ENCODE measurements at places on chromosomes 2 and 18.
A peak's percentile ranks its signal among the peaks of the same experiment; 100 is the strongest.

GRCh38 chr2:175167076-175167791, 769 bp downstream of the ATF2 start:
- DNase-seq, result peak; percentile 46

- DNase-seq, result no peak
These were observed 164.1 kb upstream of the CELF4 start for GRCh38 chr18:37729716-37730115.

DNA sequence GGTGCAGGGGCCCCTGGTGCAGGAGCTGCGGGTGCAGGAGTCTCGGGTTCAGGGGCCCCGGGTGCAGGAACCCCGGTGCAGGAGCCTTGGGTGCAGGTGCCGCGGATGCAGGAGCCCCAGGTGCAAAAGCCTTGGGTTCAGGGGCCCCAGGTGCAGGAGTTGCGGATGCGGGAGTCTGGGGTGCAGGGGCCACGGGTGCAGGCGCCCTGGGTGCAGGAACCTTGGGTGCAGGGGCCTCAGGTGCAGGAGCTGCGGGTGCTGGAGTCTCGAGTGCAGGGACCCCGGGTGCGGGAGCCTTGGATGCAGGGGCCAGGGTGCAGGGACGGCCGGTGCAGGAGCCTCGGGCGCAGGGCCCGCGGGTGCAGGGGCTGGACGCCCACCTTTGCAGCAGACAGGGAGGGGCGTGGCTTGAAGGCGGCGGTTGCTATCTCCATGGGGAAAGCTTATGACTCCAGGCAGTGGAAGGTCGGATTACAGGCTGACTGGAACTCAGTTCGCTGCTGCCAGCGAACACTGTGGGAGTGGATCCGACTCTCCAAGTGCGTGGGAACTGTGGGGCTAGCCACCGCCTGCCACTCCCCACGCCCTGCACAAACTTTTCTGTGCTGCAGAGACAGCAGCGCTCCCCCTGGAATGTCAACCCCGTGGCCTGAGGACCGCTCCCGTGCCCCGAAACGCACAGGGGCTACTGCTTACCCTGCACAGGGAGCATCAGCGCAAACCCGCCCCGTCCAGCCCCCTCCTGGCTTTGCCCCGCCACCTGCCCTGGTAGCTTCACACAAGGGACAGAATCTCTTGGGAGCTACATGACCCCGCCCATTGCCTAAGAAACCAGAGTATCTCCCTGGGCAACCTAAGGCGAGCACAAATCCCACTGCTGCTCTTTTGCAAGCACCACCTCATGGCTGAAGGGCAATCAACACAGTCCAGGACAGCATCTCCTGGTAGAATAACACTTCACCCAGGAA, 40.3 kb downstream of the COPS9 start:
- no peak for DNase-seq

DNA sequence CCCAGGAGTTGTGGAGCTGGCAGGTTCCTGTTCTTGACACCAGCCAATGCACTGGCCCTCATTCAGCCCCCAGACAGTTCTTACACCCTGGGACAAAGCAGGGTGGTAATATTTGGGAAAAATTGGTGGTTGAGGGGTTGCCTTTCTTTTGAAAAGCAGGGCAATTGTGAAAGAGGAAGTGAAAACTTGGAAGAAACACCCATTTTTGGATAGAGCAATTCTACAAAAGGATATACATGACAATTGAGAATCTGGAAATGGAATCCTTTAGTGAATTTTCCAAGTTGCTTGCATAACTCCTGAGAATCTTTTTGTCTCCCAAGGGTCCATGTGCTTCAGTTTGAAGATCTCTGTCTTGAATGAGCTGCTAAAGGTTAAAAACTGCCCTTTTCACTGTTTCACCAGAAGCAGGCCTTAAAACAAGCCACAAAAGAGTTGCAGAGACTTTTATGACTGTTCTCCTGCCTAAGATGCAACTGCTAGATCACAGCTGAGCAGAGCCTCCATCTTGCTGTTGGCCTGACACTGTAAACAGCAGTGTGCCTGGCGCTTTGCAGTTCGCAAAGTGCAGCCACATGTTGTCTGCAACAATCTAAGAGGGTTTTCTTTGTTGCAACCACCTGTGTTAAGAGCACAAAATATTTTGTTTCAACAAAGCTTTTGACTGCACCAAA, 11.8 kb downstream of the COL4A4 start:
- DNase-seq, result no peak

DNA sequence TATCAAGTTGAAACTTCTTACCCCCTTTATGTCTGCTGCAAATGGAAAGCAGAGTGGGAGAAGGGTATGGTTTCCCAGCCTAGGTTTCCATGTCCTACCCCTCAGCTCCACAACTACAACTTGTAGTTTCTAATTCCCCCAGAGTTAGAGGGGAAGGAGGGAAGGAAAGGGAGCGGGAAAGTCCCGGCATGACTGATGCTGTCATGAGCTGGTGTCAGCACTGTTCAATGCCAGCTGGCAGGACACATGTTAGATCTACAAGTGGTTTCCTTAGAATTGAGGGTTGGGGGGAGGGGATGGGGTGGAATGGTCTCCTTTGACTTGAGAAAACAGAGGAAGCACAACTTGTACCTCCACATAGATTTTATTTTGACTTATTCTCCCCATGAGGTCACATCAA, 194.0 kb downstream of the MBD2 start:
- no peak for DNase-seq

GRCh38 chr2:224722770-224723169, 6.6 kb upstream of the CCDC195 start:
- no peak for DNase-seq

GRCh38 chr2:60644951-60645350, 91.5 kb upstream of the BCL11A start:
- DNase-seq, result no peak

GRCh38 chr18:53756610-53756972, 467.9 kb downstream of the MBD2 start:
- DNase-seq, result no peak

DNA sequence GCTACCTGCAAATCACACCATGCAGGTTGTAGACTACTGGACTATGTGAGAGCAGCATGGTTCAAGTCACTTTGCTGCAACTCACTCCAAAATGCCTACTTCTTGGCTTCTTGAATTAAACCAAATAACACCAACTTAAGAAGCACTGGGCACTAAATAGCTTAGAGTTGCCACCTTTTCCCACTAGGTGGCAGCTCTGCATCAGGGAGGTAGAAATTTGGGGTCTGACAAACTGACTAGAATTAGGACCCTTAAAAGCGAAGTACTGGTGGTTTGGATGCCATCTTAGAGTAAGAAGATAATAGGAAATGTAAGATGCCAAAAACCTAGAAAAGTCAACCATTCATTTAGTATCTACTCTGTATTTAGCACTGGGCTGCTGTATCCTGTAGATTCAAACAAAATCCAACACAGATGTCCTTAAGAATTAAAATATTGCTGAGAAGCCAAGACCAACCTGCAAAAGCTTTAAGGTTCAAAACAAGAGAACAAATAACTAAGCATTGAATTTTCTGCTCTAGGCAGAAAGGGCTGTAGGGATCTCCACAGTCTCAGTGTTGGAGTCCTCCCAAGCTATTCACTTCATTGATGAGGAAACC, 65.5 kb downstream of the CCBE1 start:
- DNase-seq, result peak; percentile 18

DNA sequence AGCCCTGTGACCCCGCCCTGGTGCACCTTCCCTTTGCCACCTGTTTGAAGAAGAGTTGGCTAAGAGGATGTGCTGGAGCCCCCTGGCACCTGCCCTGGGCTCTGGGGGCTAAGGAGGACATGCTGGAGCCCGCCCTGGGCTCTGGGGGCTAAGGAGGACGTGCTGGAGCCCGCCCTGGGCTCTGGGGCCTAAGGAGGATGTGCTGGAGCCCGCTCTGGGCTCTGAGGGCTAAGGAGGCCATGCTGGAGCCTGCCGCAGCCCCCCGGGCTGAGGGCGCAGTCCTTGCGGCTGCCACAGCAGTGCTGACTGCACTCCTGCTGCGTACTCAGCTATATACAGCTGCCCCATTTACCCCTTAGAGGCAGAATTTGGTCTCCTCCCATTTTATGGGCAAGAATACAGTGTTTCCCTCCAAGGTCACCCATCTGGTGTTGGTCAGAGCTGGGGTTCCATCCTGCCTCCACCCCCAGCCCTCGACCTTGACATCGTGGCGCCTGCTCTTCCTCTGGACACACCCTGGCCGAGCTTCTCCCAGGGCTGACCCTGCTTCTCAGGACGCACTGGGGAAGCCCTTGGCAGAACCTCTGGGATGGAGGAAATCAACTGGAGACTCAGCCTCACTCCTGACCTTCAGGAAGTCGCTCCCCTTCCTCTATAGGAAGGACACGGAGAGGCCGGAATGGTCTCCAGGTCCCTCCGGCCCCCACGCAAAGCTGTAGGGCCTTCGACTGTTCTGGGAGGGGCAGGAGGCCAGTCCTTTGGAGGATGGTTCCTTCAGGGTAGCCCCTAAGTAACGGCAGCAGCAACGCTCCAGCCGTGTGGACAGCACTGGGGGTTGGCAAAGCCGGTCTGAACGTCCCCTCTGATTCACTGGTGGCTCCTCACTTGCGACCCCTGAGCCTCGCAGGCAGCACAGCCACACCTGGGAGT, 65.0 kb upstream of the HPCAL1 start:
- DNase-seq, result no peak

DNA sequence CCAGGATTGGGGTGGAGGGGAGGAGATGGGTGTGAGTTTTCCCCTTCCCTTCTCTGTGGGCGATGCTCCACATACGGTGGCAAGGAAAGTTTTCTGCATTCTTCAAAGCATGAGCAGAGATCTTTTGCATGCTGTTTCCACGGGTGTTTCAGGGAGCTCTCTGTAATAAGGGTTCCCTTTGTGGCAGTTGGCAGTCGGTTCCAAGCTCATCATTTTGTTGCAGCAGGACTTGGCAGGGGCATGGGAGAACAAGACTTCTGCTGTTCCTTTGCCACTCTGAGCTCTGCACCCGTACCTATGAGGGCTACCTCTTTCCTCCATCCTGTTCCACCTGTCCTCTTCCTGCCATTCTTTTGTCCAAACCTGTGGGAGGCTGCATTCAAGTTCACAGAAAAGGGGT, 71.3 kb upstream of the SPRED2 start:
- no peak for DNase-seq

DNA sequence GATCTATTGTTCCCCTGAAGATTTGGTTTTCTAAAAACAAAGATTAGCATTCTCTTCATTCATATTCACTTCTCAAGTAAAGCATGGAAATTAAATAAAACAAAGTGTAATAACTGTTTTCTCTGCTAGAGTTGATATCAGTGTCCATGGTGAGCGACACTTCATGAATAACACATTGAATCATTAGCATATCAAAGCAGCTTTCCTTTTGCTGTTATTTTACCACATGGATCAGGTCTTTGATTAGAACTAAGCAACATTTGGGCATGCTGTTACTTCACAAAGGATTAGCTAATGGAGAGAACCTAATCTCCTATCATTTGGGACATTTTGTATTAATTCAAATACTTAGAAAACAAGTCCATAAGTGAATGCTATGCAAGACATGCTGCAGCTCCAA, 368.8 kb upstream of the CDH19 start:
- DNase-seq, result no peak

GRCh38 chr18:54075689-54076088, 148.8 kb downstream of the MBD2 start:
- no peak for DNase-seq

- DNase-seq, result peak; percentile 74
These were observed 134.5 kb downstream of the MEIS1 start for GRCh38 chr2:66569321-66569851.

- DNase-seq, result no peak
These were observed 42.8 kb downstream of the EEF1B2 start for GRCh38 chr2:206202446-206202845.

GRCh38 chr2:215548714-215549113, 112.8 kb upstream of the FN1 start:
- DNase-seq, result no peak

- no peak for DNase-seq
These were observed 68.0 kb downstream of the KLHL29 start for GRCh38 chr2:23452853-23453420.

- peak; percentile 98 for DNase-seq
These were observed 151.3 kb downstream of the ZFP36L2 start for GRCh38 chr2:43075054-43075593.

GRCh38 chr2:180716186-180717180, 263.9 kb upstream of the UBE2E3 start:
- no peak for DNase-seq

DNA sequence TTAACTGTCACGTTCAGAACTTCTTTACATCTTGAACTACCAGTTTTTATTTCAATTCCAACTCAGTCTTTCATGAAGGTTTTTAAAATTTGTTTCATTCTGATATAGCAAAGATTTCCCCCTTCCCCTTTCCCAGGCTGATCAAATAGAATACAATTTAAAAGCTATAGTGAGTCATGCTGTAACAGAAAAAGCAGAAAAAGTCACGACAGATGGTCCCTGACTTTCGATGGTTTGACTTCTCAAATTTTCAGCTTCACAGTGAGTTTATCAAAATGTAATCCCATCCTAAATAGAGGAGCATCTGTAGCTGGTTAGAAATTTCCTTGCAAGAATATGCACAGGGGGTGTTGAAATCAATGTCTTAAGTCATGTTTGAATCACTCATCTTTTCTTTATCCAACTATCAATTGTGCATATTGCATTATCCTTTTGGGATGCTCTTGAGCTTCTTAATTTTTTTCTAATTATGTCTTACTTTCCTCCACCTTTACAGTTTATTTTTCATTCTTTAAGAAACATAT, 500.3 kb downstream of the LRP1B start:
- DNase-seq, result no peak

DNA sequence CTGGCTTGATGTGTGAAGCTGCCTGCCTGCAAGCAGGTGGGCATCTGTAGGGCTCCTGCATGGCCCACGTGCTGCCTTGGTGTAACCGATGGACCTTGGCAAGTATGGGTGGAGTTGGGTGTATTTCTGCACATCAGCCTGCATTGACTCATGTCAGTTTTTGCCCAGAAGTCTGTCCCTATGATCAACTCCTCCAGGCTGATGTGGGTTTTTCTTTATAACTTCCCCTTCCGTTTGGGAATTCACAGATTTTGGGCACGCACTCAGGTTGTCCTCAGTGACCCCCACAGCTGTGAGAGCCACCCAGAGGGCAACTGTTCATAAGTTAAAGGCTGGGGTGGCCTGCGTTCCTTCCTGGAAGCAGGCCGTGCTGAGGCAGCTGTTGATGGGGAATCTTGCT, 123.3 kb downstream of the NCK2 start:
- no peak for DNase-seq

DNA sequence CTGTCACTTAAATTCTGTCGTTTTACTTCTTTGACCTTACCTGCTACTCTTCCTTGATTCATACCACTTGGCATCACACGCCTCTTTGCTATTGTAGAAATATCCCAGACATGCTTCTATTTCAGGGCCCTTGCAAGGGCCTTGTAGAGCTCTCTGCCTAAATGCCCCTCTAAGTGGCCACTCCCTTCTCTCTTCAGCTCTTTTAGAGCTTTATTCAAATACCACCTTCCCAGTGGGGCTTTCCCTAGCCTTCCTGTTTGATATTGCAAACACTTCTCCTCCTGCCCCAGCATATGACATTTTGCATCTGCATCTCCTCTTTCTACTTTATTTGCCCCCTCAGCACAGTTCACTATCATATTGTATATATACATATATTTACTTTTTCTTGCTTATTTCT, 54.0 kb downstream of the PELI1 start:
- DNase-seq, result no peak

DNA sequence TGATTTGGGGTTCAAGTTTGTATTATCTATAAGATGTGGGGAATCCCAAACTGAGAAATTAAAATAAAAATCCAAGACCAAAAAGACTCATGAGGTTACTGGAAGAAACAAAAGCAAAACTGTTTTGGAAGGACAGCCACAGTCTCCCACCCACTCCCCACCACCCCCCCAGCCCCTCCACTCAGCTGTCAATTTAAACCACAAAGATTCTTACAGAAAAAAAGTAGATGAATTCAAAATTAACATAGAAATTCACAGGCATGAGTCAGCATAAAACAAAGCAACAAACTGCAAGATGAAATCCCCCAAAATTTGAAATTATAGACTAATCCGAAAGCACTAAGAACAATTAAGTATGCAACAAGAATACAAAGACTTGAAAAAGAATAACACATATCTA, 12.1 kb downstream of the MAP4K3 start:
- DNase-seq, result no peak

Data from A172 (cell line).